ENCODE measurements at places on chromosomes 1 and 21.
A peak's percentile ranks its signal among the peaks of the same experiment; 100 is the strongest.

GRCh38 chr1:44292651-44293050, 62.4 kb downstream of the ERI3 start:
- DNase-seq: no peak

- DNase-seq: no peak
Observed at GRCh38 chr1:29557701-29558600, 321.6 kb downstream of the PTPRU start.

GRCh38 chr21:43694437-43695079, 24.4 kb upstream of the PDXK start:
- no peak for DNase-seq

DNA sequence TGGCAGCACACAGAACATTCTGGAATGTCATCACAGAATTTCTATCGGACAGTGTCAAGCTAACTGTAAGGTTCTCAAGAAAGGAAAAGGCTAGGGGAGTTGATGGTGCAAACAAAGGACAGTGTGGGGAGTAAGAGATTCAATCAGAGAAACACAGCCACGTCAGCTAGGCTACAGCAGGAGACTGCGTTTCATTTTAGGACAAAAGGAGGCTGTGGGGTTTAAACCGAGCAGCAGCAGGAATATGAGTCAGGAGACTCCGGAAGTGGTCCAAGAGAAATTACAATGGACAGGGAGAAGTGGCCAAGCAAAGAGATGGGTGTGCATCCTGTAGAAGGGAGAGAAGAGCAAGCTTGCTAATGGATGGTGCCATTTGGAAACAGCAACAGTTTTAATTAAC, 37.4 kb upstream of the C1orf198 start:
- no peak for DNase-seq

DNA sequence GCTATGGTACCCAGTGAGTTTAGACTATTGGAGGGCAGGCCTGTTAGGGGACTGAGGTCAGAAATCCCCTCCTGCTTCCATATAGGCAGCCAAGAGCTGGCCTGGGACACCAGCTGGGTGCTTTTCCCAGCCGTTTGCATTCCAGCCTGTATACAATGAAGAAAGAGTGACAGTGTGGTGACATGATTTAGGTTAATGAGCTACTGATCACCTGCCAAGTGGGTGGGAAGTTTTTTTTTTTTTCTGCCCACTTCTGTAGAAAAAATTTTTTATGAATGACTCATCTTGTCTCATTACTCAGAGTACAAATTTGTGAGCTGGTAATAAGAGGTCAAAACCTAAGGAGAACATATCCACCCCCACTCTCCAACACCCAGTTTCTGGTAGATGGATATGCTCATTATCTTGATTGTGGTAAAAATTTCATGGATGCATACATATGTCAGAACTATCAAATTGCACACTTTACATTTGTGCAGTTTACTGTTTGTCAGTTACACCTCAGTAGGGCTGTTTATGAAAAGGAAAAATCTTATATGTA, 16.4 kb upstream of the CGN start:
- peak; percentile 76 for DNase-seq

GRCh38 chr1:169550294-169550693, 36.0 kb downstream of the F5 start:
- DNase-seq: peak; percentile 9

- no peak for DNase-seq
Observed at GRCh38 chr1:53430261-53430660, 28.9 kb upstream of the DMRTB1 start.

DNA sequence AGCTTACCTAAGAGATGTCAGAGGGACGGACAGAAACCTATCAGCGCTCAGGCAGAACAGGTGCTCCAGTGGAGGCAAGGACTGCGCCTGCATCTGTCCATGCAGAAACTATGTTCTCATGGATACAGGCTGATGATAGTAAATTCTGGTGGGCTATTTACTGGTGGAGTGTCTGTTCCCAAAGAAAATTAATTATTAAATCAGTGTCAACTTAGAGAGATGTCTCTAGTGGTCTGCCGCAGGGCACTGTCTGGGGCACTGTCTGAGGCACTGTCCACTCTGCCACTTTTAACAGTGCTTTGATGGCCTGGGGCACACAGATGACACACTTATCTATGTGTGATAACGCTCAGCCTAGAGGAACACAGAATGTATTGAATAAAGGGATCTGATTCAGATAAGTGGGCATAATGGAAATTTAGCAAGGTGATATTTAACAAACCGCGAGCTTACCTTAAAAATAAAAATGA, 148.1 kb downstream of the RGS7 start:
- no peak for DNase-seq

GRCh38 chr1:118563981-118564951, 379.2 kb upstream of the SPAG17 start:
- peak; percentile 26 for DNase-seq

GRCh38 chr1:218200979-218201378, 84.1 kb upstream of the RRP15 start:
- DNase-seq: no peak

DNA sequence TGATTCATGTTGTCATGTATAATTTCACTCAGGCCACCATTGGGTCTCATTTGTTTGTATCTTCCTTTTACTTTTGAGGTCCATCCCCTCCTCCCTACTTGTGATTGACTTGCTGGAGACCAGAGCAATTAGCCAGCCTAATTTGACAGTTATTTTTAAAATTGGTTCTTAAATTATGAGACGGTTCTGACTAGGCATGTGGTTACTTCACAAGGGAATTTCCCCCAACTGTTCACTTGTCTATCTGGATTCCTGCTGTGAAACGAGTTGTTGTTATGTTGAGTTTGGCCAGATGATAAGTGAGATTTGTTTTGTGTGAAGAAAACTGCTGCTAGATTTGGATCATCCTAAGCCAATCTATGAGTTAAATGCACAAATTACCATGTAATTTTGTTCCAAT, 359.1 kb downstream of the BARHL2 start:
- no peak for DNase-seq

Measured in suppressor macrophage (primary cell).